AML-193 (cell line): ENCODE measurements at places on chromosomes 3 and 15.

GRCh38 chr3:120299403-120299802 lies 14.4 kb upstream of the GPR156 start:
- DNase-seq, result no peak

- no peak for DNase-seq
Measured at GRCh38 chr15:49154799-49155109, 645 bp downstream of the COPS2 start.

DNA sequence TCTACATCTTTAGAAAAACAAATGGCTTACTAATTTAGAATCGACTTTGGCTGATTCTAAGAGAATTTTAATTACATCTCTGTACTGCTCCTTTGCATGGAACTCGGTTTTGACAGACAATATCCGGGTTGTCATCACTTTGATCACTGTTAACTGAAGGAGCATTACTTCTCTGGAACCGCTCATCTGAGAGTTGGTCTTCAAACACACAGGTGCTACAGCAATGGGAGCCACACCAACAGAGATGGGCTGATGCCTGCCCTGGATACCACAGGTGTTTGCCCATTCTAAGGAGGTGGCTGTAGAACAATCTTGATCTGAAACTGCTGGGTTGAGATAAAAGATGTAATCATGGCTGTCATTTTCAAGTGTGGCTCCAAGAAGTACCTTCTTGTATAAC lies 21.6 kb downstream of the LINS1 start:
- no peak for DNase-seq

- DNase-seq, result no peak
Measured at GRCh38 chr15:63287109-63287508, 9.7 kb downstream of the APH1B start.

- DNase-seq, result peak; percentile 90
Measured at GRCh38 chr3:177333533-177334520, 136.5 kb upstream of the TBL1XR1 start.

DNA sequence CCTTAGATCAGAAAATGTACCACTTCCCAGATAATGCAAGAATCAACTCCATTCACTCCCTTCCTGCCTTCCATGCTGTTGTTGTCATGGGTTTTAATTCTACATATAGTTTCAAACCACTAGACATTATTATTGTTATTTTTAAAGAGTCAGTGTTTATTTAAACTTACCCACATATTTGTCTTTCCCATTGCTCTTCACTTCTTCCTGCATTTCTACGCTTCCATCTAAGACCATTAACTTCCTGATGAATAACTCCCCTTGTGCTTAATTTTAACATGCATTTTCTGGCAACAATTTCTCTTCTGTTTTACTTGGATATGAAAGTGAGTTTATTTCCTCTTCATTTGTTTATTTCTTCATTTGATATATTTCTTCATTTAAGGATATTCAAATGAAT lies 127.1 kb upstream of the FHIT start:
- no peak for DNase-seq

DNA sequence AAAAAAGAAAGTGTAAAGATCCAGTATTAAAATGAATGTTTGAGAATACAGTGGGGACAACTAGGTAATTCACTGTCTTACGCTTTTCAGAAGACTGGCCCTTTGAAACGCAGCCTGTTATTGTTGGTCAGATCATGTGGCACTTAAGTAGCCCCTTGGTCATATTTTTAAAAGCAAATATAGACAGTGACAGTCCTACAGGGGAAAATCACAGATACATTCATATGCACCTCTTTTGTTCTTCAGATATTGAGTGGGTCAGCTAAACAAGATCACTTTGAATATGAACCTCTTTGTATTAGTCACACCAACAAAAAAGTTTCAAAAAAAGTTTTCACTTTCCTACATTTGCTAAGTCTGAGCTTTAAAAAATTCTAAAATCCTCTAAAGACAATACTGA lies 36.0 kb downstream of the TIGIT start:
- DNase-seq, result no peak

DNA sequence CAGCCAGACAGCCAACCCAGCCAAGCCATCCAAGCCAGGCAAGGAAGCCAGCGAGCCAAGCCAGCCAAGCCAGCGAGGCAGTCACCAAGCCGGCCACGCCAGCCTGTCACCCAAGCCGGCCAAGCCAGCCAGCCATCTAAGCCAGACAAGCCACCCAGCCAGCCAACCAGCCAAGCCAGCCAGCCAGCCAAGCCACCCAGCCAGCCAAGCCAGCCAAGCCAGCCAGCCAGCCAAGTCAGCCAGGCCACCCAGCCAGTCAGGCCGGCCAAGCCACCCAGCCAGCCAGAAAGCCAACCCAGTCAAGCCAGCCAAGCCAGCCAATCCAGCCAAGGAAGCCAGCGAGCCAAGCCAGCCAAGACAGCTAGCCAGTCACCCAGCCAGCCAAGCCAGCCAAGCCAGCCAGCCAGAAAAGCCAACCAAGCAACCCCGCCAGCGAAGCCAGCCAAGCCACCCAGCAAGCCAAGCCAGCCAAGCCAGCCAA lies 201.2 kb downstream of the GOLGA6L6 start:
- no peak for DNase-seq

DNA sequence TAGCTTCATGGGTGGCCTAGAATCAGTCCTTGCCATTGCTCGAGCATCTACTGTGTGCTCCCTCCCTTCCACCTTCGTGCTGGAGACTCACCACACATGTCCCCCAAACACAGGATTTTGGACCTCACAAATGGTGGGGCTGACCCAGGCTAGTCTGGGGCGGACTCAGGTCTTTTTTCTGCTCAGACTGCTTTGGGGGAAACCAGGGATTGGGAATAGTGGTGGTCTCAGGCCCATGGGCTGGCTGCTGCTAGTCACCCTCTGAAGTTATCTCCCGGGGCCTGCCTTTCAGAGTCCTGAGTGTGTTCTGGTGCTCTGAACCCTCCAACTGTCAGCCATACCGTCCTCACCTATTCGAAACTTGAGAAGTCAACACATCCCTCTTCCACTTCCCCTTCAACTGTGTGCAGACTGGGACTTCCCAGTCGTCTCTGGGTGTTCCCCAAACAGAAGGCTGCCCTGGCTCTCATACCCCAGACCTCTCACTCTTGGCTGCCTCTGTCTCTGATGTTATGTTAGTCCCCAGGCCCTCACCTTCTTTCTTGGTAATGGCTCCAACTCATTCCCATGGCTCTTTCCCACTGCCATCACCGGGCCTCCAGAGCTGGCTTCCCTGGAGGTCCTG lies 46.0 kb downstream of the PPCDC start:
- DNase-seq, result peak; percentile 43

DNA sequence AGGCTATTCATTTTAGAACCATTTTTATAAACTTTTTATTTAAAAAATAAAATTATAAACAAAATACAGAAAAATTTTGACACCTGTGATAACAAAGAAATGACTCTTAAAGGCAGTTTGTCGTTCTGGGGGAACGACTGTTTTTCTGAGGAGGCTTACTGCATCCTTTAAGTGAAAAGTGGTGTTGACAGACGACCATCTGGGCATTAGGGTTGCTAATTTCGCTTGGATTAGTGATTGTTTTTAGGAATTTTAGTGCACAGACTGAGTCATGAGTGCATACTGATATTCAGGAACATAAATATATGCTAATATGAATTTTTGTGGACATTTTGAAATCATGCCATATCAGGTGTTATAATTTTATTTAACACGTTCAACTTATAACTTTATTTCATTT lies 28.5 kb downstream of the OSTN start:
- DNase-seq, result no peak

- no peak for DNase-seq
Measured at GRCh38 chr15:62147551-62147950, 17.5 kb downstream of the C2CD4B start.

GRCh38 chr3:95265129-95265528 lies 1202.3 kb downstream of the NSUN3 start:
- no peak for DNase-seq

- no peak for DNase-seq
Measured at GRCh38 chr3:162538906-162539305, 1042.3 kb downstream of the OTOL1 start.

DNA sequence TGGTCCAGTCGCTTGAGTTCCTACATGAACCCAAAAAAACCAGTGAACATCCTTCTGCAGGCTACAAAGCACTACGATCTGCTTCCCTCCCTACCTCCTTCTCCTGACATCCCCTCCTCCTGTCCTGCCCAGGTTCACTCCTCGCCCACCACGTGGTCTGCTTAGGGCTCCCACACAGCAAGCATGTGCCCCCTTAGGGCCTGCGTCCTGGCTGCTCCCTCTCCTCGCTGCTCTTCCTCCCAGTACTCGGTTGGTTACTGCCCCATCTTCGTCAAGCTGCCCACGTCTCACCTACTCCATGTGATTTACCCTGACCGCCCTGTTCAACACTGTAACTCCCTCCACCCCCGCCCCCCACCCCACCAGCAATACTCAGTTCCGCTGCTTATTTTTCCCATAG lies 20.8 kb upstream of the ATP13A3 start:
- no peak for DNase-seq

GRCh38 chr3:12280357-12280806 lies 8.5 kb upstream of the PPARG start:
- DNase-seq, result no peak

DNA sequence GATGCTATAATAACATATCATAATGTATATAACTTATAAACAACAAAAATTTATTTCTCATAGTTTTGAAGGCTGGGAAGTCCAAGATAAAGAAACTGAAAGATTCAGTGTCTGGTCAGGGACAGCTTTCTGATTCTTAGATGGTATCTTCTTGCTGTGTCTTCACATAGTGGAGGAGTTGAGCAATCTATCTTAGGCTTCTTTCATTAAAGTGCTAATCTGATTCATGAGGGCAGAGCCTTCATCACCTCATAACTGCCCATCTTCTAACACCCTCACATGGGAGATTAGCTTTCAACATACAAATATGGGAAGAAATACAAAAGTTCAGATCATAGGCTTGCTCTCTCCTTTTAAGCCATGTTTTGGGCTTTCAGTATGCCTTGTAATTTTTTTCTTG lies 774.8 kb upstream of the EPHA6 start:
- DNase-seq, result no peak

- peak; percentile 66 for DNase-seq
Measured at GRCh38 chr15:75131269-75131643, 70.4 kb upstream of the C15orf39 start.

DNA sequence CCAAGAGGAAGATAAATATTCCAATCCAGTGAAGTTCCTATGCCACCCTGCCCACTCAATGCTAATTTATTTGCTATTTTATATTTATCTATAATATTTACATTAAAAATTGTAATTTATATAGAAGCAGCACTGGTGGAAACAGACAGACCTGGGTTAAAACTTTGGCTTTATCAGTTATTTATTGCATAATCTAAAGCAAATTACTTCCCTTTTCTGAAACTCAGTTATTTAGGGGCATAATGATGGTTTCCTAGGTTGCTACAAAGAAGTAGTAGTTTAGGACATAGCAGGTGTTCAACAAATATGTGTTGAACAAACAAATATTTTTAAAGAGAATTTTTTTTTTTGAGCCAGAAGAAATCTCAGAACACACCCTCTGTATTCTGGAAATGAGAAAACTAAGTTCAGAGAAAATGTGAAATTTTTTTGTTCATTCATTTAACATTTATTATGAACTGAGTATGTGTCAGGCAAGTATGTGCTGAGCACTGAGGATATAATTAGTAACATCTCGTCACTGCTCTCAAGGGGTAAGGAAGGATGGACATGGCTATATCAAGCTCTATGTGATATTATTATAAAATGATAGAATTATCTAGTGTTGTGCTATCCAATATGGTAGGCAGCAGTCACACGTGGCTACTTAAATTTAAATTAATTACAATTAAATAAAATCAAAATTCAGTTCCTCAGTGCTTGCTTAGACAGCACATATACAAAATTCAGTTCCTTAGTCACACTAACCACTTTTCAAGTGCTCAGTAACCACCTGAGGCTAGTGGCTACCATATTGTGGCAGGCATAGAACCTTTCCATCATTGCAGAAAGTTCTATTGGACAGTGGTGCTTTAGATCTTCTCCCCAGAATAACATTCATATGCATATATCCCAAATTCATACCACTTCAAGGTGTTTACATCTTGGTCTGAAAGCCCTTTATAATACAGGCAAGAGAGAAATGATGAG lies 7.0 kb upstream of the UBE2Q2 start:
- DNase-seq, result peak; percentile 77

GRCh38 chr3:35908366-35909232 lies 269.3 kb downstream of the ARPP21 start:
- DNase-seq, result peak; percentile 36

DNA sequence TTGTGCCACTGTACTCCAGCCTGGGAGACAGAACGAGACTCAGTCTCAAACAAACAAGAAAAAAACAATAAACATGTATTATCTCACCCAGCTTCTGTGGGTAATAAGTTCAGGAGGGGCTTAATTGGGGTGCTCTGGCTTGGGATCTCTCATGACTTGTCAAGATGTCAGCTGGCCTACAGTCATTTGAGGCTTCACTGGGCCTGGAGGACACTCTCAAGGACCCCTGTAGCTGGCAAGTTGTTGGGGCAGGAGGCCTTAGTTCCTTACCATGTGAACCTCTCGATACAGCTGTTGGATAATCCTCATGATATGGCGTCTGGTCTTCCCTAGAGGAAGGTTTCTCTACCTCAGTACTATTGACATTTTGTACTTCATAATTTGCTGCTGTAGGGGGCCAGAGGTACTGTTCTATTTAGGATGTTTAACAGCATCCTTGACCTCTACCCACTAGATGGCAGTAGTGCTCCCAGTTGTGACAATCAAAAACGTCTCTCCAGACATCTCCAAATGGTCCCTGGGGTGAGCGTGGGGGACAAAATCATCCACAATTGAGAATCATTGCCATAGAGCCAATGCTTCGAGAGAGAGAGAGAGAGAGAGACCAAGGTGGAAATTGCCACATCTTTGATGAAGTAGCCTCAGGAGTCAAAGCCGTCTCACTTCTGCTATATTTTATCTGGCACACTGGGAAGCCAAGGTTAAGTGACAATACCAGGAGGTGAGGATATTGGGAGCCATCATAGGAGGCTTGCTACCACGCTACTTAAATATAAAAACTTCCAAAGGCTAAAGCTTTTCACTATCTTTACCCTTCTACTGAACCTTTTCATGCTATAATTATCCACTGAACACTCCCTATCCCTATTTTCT lies 23.9 kb upstream of the SLTM start:
- peak; percentile 77 for DNase-seq

DNA sequence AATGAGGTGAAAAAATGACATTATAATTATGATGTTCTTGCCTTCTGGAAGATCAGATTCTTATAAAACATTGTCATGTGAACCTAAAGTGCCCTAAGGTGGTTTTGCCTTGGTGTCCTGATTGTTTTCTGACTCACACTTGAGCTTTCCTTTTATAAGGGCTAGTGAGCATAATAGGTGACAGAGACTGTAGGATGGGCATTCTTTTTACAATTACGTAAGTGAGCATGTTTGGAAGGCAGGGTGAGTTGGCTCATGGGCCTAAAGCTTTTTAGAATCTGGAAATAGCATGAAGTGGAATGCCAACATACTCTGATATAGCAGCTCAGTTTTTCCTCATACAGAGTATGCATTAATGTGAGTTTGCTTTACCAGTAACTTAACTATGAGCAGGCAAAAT lies 41.2 kb downstream of the CRYBG3 start:
- DNase-seq, result no peak

DNA sequence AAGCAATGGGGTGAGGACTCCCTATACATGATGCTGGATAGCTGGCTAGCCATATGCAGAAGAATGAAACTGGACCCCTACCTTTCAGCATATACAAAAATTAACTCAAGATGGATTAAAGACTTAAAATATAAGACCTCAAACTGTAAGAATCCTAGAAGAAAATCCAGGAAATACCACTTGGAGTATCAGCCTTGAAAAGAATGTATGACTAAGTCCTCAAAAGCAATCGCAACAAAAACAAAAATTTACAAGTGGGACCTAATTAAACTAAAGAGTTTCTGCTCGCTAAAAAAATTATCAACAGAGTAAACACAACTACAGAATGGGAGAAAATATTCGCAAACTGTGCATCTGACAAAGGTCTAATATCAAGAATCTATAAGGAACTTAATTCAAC lies 94.3 kb downstream of the XRN1 start:
- no peak for DNase-seq
